ENCODE measurements at places on chromosomes 11 and 22.

GRCh38 chr22:39348909-39349505 lies 784 bp upstream of the SYNGR1 start:
- DNase-seq: no peak

GRCh38 chr22:43434928-43435311 lies 23.1 kb downstream of the MPPED1 start:
- DNase-seq: no peak

DNA sequence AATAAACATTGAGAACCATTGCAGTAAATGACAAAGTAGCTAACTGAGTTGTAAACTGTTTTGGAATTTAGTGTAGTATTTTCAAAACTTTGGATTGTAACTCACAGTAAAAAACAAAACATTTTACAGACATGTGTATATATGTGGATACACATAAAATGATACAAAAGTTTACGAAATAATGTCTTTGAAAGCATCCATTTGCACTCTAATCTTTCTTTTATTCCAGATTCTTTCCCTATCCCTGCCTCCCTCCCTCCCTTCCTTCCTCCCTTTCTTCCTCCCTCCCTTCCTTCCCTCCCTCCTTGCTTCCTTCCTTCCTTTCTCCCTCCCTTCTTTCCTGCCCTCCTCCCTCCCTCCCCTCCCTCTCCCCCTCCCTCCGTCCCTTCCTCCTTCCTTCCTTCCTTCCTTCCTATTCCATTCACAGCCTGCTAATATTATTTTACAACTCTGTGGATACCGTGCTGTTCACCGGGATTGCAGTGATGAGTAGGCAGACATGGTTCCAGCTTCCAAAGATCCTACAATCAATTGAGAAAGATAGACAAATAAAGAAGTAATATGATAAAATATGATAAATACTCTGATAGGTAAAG lies 3.5 kb downstream of the RRM1 start:
- DNase-seq: no peak

- DNase-seq: no peak
These were observed 38.1 kb upstream of the POU2AF1 start for GRCh38 chr11:111417011-111417765.

DNA sequence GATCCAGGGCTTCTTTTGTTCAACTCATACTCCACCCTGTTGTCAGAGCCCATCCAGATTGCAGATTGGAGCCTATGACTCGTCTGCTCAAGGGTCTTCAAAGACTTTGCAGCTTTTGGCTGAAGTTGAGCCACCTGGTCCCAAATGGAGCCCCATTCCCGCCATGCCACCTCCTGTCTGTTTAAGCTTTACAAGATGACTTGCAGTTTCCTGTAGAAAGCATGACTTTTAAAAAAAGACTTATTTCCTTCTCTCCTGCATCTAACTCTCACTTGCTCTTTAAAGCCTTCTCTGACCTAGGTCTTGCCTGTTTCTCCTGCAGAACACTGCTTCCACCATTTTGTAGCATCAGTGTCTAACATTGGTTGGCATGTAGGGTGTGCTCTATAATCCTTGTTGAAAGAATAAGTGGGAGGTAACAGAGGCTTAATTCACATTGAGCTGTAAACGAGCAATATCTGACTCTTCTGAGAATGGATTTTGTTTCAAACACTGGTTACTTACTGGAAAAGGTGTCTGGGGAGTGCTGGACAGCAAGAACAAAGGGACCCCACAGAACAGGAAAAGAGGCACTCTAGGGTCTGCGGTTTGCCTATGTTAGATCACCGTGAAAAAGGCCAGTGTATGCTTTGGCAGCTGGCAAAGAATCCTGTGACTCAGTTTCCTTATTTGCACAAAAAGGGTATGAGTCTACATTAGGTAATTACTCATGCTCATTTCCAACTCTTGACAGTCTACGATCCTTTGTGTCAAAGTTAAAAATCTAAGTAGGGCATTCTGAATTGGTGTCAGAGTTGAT lies 30.3 kb downstream of the NF2 start:
- no peak for DNase-seq

GRCh38 chr11:74471668-74472429 lies 4.5 kb upstream of the KCNE3 start:
- DNase-seq: no peak

DNA sequence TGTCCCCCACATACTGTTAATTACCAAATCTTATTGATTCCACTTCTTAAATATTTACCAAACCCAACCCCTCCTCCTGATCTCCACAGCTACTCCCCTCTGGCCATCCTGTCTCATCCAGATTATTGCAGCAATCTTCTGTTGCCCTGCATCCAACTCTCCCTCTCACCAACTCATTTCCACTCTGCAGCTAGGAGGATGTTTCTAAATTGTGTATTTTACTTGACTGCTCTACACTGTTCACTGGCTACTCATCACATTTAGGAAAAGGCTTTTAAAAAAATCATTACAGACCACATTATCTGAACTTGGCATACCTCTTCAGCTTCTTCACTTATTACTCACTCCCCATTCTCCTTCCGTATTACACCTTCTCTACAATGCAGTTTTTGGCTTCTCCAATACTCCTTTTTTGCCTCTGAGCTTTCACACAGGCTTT lies 117.9 kb downstream of the ATG16L2 start:
- DNase-seq: no peak

GRCh38 chr22:47943729-47944700 lies 1181.6 kb downstream of the TBC1D22A start:
- DNase-seq: no peak

GRCh38 chr11:75773595-75774353 lies 5.2 kb downstream of the DGAT2 start:
- no peak for DNase-seq

DNA sequence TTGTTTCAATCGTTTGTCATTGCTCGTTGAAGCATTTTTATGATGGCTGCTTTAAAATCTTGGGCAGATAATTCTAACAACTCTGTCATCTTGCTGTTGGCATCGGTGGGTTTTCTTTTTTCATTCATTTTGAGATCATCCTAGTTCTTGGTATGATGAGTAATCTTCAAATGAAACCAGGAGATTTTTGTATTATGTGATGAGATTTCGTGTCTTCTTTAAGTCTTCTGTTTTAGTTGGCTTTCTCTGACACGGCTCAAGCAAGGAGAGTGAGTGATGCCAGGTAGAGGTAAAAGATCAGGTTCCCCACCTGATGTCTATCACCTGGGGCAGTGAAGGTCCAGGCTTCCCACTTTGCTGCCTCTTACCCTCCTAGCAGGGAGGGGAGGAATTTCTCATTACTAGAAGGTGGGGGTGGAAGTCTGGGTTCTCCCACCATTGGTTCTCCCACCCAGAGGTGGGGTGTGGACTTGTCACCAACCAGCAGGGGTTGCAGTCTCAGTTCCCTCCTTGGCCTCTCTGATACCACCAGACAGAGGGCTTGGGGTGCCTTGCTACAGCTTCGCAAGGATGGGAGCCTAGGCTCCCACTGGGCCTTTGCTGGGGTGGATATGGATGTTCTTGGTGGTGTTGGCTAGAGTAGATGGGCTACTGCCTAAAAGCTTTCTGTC lies 12.9 kb downstream of the CDC45 start:
- no peak for DNase-seq

GRCh38 chr11:30911247-30911646 lies 325.1 kb upstream of the MPPED2 start:
- DNase-seq: no peak

DNA sequence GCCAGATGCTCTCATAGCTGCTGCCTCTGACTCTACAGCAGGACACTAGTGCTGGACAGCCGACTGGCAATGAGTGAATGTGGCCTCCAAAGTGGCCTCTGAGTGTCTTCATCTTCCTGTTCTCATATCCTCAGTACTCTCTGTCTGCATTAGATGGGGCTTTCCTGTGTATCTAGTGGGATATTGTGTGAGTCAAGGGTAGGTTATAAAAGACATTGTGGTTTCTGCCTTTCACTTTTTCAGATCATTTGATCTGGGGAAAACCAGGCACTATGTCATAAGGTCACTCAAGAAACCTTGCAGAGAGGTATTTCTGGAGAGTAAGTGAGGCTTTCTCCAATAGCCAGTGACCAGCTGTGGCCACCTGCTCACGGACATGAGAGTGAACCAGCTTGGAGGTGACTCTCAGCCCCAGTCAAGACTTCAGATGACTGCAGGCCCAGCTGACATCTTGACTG lies 333.6 kb upstream of the NCAM1 start:
- DNase-seq: no peak

DNA sequence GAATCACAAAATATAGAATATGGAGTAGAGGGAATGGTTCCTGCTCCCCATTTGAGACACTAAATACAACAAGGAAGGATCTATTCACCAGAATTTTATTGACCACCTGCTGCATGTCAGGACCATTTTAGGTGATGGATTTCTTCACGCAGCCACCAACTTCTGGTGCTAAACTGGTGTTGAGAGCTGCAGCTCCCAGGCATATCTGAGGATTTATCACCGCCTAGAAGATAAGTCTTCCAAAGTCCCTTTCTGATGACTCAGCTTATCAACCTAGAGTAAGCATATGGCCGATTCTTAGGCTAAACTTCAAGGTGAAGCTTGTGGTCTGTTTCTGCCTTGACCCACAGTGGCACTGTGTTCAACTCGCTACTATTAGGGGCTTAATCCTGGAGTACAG lies 6.7 kb downstream of the DDI1 start:
- DNase-seq: no peak

DNA sequence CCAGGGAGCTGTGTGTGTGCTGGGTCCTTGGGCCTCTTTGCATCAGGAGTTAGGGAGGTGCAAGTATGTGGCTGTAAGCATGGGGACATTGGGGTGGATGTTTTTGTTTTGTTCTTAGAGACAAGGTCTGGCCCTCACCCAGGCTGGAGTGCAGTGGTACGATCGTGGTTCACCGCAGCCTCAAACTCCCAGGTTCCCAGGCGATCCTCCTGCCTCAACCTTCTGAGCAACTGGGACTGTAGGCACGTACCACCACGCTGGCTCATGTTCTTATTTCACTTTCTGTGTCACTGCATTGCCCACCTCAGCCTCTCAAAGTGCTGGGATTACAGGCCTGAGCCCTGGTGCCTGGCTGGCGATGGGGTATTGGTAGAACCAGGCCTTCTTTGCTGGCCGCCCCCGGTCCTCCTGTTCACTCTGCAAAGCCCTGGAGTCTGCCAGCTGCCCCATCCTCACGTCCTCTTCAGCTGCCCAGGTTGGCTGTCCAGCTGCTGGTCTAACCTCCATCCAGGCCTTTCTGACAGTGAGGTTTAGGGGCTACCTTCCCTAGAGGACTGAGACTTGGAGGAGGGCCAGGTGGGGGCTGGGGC lies 851 bp upstream of the GRAMD4 start:
- no peak for DNase-seq

DNA sequence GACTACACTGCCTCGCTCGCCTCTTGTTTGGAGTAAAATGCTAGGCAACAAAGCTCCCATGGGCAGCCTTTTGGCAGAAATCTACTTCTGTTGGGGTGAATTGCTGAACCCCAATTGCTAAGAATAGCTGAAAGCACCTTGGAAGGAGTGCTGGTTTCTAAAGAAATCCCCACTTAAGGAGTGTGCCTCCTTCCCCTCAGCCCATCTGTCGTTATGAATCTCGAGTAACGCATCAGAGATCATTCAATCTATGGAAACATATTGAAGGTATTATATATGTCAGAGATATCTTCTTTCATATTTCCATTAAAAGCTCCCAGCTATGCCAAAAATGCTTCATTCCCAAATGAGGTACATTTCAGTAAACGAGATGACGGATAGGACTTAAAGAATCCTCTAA lies 229.6 kb upstream of the BLID start:
- DNase-seq: no peak

- DNase-seq: no peak
These were observed 80.1 kb upstream of the ASPHD2 start for GRCh38 chr22:26348810-26349526.

DNA sequence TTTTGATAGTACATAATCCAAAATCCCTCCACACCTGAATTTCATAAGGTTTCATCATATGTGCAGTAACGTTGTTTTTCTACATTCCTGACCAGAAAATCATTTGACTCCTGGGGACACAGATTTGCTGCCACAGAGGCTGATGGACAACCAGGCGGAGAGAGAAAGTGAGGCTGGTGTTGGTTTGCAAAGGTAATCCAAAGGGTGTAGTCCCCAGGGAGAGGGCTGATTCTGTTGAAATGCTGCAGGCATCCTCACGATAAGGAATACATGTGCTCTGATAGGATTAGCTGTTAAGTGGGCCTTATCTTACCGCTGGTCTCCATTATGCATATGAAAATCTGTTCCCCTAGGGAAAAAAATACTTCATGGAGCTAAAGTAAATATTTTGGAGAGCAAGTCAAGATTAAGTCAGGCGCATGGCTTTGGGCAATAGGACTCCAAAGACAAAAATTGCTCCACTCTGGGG lies 8.1 kb downstream of the APOL6 start:
- DNase-seq: no peak

DNA sequence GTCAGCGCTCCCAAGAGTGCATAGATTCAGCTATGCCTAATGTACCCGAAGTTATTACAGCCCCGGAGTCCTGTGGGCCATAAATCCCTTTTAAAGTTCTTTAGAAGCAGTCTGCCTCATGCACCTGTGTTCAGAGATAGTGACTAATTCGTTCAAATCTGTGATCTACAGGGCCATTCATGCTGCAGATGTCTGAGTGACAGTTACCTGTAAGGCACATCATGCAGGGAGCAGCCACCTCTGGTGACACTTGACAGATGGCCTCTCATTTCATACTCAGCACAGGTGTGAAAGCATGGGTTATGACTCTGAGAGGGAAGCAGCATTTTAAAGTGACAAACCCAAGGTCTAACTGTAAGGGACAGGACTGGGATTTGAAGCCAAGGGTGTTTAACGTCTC lies 2.4 kb upstream of the E2F8 start:
- DNase-seq: no peak

DNA sequence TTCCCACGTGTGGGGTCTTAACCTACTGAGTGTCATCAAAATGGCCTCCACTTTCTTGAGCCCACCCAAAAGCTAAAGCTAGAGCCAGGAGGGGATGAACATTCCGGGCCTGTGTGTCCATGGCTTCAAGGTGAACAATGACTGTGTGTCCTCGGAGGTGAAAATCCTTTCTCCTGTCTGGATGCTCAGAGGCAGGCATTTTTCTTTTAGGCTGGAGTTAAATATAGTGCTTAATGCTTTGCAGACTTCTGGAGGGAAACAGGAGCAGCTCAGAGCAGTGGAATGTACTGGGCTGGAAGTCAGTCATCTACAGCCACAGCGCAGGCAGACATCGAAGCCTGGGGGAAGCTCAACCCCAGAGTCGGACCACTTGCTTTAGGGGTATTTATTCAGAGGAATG lies 68.6 kb upstream of the TMEM45B start:
- DNase-seq: no peak

- DNase-seq: no peak
These were observed 13.2 kb upstream of the CSF2RB start for GRCh38 chr22:36900225-36900624.

DNA sequence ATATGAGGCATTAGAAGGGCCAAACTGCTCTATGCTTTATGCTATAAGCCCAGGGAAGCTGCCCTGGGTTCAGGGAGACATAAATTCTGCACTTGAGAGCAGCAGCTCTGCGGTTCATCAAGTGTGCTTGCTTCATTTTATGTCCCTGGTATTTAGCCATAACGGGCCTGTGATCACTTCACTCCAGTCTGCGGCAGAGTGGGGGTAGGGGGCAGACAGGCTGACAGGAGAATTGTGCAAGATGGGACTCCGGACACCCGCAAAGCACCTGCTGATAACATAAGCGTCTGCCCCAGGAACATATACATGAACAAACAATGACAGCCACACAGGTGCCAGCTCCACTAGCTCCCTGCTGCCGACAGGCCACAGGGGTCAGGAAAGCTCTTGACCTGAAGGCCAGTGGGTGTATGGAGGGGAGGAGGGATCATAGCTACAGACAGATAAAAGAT lies 56.1 kb downstream of the SMCO4 start:
- DNase-seq: no peak

- no peak for DNase-seq
These were observed 58.4 kb downstream of the EFCAB6 start for GRCh38 chr22:43753688-43754087.

- DNase-seq: no peak
These were observed 936 bp downstream of the BRD1 start for GRCh38 chr22:49826603-49827270.
